ENCODE measurements at places on chromosomes 6 and 20.

DNA sequence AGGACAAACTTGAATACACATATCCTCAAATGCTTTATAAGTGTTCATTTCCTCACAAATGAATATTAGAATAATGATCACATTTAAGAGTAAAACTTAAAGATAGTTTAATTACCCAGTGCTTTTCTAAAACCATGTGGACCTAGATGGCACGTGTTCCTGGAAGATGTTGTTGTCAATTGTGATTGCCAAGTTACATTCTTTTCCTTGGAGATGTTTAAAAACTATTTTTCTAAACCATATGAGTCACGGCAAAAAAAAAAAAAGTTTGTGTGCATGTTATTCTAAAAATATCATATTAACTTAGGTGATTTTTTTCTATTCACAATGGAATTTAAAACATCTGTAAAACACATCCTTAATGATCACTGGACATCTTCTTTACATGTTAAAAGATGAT, 51.1 kb downstream of the RCAN2 start:
- DNase-seq = no peak

DNA sequence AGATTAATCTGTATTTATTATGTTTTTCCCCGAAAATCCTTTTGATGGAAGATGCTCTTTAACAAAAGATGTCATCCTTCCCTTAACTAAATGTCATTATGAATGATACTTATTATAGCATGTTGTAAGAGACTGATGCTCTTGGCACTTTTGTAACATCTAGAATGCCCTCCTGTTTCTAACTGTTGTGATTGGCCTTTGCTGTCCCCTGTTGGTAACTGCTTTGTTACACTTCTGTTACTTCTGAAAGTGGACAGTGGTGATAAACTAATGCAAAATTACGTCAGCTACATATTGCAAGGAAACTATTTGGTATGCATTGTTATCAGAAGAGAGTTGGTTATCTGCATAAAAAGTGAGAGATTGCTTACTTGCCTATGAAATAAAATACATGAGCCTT, 5.8 kb downstream of the TTK start:
- DNase-seq = peak; percentile 17

DNA sequence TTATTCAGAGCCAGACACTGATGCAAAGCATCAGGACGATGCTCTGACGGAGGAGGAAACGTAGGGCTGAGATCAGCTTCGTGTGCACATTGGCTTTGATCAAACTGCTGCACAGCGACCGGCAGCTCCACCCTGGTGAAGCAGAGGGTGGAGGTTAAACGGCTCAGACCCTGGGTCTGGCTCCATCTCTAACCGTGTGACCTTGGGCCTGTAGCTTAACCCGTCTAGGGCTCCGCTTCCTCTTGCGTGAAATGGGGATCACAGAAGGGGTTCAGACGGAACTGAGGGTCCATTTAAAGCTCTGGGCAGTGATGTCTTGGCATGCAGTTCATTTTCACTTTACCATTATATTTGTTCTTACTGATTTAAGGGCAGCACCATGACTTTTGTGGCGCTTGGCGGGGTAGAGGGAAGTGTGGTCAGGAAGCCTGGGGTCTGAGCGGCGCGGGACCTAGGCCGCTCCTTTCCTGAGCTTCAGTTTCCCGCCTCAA, 644 bp downstream of the RBL1 start:
- no peak for DNase-seq

DNA sequence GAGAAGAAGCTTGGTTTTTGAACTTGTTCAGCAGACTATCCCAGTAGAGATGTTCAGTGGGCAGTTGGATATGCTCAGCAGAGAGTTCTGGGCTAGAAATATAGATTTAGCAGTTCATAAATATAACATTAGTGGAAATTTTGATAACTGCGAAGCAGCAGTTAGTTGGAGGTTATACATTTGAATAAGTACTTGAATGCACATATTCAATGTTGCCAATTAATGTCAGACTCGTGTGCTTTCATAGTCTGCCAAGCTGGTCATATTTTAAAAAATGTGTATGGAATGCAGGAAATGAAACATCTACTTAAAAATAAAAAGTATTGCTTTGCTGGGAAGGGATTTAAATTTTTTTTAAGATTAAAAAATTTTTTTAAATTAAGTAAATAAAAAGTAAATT, 92.5 kb upstream of the E2F3 start:
- no peak for DNase-seq

GRCh38 chr6:4913705-4914419, 90.0 kb downstream of the RPP40 start:
- no peak for DNase-seq

DNA sequence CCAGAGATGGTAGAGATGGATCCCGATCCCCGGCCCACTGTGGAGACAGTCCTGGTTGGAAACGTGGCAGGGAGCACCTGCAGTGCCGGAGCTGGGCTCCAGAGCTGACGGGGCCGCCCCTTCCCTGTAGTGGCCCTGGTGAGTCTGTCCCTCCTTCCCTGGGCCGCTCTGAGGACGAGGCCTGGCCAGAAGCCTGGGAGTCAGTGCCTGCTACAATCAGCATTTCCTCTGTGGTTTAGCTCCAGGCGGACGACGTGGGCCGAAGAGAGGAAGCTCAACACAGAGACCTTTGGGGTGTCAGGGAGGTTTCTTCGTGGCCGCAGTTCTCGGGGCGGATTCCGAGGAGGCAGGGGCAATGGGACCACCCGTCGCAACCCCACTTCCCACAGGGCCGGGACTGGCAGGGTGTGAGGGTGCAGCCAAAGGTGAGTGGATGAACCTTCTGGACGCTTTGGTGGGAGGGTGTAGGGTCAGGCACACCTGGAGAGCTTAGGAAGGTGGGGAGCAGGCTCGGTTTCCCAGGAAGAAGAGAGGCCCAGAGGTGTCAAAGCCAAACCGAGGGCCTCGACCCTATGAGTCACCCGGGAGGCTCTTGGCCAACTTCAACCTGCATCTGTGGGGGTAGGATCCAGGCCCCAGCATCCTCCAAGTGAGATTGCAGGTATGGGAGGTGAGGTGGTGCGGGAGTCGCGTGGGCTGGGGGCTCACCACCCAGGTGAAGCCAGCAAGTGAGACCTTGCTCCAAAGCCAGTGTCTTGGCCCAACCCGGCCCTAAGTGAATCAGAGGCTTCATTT, 9.9 kb downstream of the PSMA7 start:
- DNase-seq = no peak

- peak; percentile 61 for DNase-seq
Measured at GRCh38 chr6:32623693-32624092, 13.5 kb upstream of the HLA-DQA1 start.

- DNase-seq = no peak
Measured at GRCh38 chr6:36788768-36789167, 50.5 kb downstream of the CPNE5 start.

DNA sequence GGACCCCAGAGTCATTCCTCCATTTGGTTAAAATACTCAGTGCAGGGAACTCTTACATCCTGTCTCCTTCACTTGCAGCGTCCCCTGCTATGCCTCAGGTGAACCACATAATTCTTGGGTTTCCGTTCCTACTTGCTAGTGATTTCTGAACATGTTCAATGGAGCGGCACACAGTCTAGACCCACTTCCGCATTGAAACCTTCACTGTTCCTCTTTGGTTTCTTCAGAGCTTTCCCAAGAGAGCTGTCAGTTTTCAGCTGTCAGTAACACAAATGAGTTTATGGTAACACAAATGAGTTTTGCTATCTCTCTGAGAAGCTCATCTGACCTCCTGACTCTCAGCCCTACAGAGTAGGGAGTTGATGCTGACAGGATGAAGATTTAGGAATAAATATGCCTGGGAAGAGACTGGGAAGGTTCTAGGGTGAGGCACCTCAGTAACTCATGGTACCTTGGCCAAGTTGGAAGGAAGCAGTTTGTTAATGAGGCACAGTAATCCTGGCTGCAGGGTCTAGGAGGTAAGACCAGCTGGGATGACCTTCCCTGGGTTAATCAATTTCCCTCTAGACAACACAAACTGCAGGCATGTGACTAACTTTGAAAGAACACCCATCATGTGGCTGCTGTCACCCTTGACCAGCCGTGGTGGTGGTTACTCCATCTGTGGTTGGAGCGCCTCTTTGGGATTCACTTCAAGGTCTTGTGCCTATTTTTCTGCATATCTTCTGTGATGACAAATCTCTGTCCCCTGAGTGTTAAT, 5.4 kb downstream of the SYS1 start:
- DNase-seq = peak; percentile 72

GRCh38 chr6:143539106-143539505, 27.6 kb upstream of the FUCA2 start:
- DNase-seq = no peak

DNA sequence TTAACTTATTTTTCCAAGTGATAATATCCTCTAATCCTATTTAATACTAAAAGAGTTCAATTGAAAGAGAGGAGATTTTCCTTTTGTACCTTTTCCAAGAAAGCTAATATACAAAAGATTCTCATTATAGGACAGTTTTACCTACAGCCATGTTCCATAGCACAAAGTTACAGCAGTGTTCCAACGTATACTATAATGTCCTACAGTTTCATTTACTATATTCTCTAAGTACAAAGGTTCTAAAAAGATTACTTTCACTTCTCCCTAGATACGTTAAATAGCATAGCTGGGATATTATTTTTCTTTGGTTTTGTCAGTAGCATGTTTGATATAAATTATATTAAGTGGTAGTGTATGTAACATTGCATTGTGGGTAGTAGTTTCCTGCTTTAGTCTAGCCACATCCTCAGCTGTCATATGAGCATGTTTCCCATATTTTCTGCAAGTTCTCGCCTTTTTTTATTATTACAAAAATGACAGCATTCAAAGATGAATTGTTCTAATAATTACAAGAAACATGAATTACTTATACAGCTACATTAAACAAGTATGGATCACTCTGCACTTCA, 4.4 kb upstream of the RUNX2 start:
- DNase-seq = peak; percentile 44

DNA sequence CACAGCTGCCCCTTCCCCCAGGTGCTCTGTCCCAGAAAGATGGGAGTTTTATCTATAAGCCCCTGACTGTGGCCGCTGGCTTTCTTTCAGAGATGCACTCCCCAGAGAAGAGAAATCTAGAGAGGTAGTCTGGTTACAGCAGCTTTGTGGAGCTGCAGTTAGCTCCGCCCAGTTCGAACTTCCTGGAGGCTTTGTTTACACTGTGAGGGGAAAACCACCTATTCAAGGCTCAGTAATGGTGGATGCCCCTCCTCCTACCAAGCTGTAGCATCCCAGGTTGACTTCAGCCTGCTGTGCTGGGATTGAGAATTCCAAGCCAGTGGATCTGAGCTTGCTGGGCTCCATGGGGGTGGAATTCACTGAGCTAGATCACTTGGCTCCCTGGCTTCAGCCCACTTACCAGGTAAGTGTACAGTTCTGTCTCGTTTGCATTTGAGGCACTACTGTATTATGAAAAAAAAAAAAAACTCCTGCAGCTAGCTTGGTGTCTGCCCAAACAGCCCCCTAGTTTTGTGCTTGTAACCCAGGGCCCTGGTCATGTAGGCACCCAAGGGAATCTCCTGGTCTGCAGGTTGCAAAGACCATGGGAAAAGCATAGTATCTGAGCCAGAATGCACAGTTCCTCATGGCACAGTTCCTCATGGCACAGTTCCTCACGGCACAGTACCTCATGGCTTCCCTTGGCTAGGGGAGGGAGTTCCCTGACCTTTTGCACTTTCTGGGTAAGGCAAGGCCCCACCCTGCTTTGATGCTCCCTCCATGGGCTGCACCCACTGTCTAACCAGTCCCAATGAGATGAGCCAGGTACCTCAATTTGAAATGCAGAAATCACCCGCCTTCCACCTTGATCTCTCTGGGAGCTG, 275.0 kb downstream of the CENPW start:
- DNase-seq = no peak

DNA sequence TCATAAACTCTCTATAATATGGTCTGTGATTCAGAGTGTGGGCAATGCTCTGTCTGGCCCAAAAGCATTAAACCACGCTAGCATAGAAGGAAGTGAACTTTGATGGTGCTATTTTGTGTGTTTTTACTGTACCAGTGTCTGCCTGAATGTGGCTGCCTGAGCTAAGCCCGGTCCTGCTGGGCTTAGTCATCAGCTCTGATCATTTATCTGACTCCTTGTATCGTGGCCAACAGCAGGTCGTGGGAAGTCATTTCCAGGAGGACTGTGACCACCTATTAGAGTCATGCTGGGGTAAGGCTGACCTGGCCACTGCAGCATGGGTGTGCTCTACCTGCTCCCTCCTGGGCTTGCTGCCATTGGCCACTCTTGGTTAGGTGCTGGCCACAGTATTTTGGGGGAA, 239.1 kb upstream of the CEP162 start:
- DNase-seq = no peak

GRCh38 chr20:46520976-46521579, 7.7 kb upstream of the ZNF334 start:
- peak; percentile 64 for DNase-seq

GRCh38 chr6:147127587-147127986, 76.6 kb upstream of the STXBP5 start:
- no peak for DNase-seq

- DNase-seq = no peak
Measured at GRCh38 chr20:11920083-11920482, 2.4 kb downstream of the BTBD3 start.

GRCh38 chr20:19672498-19672897, 85.6 kb upstream of the RIN2 start:
- no peak for DNase-seq

GRCh38 chr6:21987501-21987957, 309.3 kb downstream of the PRL start:
- DNase-seq = peak; percentile 26

- peak; percentile 7 for DNase-seq
Measured at GRCh38 chr6:108497883-108498282, 62.8 kb upstream of the FOXO3 start.

DNA sequence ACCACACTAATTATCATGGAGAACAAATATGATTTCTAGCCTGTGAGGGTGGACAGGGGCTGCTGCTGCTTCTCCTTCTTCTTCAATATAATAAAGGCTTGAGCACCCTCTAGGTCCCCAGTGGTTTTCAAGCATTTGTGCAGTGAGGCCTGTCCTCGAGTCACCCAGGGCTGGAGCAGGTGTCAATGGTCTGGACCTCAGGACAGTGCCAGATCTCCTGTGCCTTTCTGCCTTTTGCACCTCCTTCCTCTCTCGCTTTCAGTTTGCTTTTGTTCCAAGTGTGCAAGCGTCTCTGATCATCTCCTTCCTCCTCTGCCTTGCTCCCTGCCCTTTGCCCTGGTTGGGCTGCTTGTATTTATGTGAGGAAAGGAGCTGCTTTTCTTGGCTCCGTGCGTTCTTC, 152.2 kb upstream of the SYNDIG1 start:
- DNase-seq = no peak

DNA sequence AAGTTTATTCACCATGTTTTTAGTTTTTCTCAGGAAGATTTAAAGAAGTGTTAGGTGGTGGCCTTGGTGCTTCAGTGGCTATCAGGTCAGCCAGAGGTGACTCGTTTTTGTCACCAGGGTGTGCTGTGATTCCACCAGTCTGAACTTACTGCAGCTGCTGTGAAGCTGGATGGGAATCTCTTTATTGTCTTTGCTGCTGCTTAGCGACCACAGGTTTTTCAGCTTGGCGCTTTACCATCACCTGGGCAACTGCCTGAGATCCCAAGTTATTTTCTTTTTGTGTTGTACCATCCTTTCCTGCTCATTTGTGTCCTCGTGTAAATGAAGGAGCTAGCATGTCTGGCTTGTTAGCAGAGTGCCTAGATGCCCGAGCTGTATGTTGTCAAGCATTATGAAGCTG, 146.9 kb downstream of the MACROD2 start:
- no peak for DNase-seq

GRCh38 chr6:54096811-54097210, 14.4 kb upstream of the MLIP start:
- DNase-seq = no peak
